ENCODE measurements at places on chromosomes 5 and 9. TPM values are rescaled to one million over a fixed set of nuclear protein-coding genes. Genes with fewer than 3 reads are reported as not detected.

DNA sequence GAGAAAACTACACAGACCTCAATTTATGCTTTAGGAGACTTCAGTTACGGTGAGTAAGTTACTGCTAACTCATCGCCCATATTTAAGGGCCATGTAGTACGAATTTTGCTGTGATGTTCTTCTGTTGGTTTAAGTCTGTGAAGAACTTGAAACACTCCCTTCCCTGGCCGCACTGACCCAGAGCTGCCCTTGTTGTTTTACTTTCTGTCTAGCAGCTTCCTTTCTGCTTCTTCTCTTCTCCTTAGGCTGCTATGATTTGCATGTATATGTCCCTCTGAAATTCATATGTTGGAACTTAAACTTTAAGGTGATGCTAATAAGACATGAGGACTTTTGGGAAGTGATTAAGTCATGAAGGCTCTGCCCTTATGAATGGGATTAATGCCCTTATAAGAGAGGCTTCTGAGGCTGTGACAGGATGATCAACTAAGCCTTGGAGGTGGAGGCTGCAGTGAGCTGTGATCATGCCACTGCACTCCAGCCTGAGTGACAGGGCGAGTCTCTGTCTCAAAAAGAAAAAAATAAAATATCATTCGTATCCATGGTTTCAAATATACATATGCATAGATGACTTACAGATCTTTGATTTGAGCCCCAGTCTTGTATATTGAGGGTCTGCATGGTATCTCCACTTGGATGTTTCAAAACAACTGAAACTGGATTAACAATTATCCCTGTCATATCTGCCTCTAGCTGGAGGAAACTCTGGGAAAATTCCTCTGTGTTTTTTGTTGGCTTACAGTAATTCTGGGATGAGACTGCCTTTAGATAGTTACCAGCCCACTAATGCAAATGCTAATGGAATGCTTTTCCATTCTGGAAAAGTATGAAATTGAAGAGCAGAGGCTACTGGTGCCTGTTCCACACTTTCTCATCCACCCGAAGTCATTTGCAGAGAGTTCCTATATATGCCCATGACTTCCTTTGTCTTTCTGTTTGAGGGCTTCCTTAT, 263.4 kb upstream of the ACTBL2 start:
- DNase-seq: no peak
- peaks cover 22% of the 10 kb centered on the region for H3K4me1 ChIP-seq
- no peaks in the 10 kb centered on the region for H3K27me3 ChIP-seq
- no peak overlapping the region for H3K4me3 ChIP-seq
- H3K36me3 ChIP-seq: no peaks in the 10 kb centered on the region

DNA sequence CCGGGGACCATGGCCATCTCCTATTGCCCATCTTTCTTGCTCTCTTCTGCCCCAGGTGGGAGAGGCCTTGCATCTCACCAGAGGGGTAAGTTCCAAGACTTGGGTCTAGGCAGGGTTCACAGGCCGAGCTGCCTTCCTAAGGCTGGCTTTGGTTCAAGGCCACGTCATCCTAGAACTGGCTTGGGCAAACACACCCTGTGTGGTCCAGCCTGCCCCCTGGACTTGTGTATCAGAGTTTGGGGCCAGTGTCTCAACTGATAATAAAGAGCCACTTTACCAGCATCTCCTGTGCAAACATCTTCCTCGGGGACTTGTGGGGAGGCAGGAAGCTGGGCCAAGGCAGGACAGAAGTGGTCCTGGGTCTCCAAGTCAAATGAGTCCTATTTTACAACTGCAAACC, 17.8 kb downstream of the BOD1 start:
- peaks cover 2% of the 10 kb centered on the region for H3K36me3 ChIP-seq
- peaks cover 25% of the 10 kb centered on the region for H3K4me1 ChIP-seq
- no peaks in the 10 kb centered on the region for H3K27me3 ChIP-seq
- no peak overlapping the region for H3K4me3 ChIP-seq
- H3K27ac ChIP-seq: no peak overlapping the region

GRCh38 chr9:16406526-16407225, 463.8 kb downstream of the BNC2 start:
- peaks cover 5% of the 10 kb centered on the region for H3K4me1 ChIP-seq
- no peak overlapping the region for H3K4me3 ChIP-seq
- no peak for DNase-seq
- no peak overlapping the region for H3K27ac ChIP-seq

Gene TAF11L5
- total RNA-seq: not detected

- H3K36me3 ChIP-seq: no peaks in the 10 kb centered on the region
- H3K4me3 ChIP-seq: no peak overlapping the region
- no peak overlapping the region for H3K27ac ChIP-seq
- no peaks in the 10 kb centered on the region for H3K27me3 ChIP-seq
Observed at GRCh38 chr5:66660396-66660795, 64.2 kb downstream of the MAST4 start.

DNA sequence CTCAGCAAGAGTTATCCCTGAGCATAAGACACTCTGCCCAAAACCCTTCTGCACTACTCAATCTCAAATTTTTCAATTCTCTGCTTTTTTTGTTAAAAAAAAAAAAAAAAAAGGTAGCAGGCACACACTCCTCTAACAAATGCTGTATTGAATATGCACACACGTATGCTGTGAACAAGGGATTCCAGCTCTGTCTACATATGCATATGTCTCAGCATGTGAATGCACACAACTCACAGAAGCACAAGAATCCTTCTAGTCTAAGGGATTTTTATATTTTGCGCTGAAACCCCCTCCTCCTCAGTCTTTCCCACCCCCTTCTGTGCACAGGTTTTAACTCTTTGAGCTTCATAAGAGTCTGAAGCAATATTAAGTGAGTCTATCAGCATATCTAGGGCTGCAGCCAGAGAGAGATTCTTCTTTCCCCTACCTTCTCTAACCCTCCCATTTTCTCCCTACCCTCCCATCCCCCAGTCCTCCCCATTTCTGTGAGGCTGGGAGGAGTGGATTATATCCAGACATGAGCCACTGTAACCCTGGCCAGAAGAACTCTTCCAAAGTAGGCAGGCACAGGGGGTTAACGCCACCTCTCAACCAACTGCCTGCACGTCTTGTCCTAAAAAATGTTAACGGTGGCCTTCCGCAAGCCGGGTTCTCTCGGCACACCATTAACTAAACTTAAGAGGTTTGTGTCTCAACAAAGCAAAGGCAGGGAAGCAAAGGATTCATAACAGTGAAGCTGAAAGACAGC, 1.0 kb downstream of the GABRB2 start:
- no peaks in the 10 kb centered on the region for H3K4me1 ChIP-seq
- no peak overlapping the region for H3K4me3 ChIP-seq
- no peaks in the 10 kb centered on the region for H3K36me3 ChIP-seq
- DNase-seq: peak; percentile 29
- H3K27me3 ChIP-seq: peaks cover 27% of the 10 kb centered on the region

DNA sequence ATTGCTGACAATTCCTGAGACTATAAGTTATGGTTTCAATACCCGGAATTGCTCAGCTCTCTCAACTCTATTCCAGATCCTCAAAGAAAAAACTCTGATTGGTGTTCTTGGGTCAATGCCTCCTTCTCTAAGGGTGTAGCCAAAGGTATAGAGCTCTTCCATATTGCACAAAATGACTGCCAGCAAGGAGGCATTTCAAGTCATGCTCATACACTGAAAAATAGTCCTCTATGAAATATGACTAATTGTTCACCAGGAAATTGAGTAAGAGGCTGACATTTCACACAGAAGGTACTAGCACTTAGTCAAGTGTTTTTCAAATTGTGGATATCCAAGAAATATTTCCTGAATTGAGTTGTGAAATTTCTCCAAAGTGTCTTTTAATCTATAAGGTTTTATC, 111.1 kb upstream of the KLF9 start:
- peaks cover 3% of the 10 kb centered on the region for H3K4me1 ChIP-seq
- H3K27me3 ChIP-seq: no peaks in the 10 kb centered on the region
- H3K27ac ChIP-seq: no peak overlapping the region
- no peaks in the 10 kb centered on the region for H3K36me3 ChIP-seq

DNA sequence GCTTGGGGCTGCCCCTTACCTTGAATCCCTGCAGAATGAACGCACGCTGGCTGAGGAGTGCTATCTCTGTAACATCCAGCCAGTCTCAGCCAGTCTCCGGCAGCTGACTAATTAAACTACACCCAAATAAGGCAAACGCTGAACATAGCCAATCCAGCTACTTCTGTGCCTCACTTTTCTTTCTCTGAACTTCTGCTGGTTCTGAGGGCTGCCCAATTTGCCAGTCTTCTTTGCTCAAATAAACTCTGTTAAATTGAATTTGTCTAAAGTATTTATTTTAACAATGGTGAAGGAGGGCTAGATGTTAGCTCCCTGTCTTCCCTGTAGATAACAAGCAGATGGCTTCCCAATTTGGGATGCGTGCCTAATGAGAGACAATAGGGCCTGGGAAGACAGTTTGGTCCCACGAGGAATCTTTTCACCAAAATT, 154.0 kb upstream of the NFIL3 start:
- no peaks in the 10 kb centered on the region for H3K36me3 ChIP-seq
- no peak overlapping the region for H3K27ac ChIP-seq
- peak; percentile 11 for DNase-seq

DNA sequence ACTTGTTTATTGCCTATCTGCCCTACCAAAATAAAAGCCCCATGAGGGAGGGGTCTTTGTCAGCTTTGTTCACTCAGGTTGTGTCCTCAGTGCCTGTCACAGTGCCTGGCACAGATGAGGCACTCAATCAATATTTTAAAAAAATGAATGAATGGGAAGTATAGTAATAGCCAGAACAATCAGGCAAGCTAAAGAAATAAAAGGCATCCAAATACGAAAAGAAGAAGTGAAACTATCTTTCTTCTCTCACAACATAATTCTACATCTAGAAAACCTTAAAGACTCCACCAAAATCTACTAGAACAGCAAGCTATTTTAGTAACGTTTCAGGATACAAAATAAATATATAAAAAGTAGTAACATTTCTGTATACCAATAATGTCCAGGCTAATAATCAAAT, 37.8 kb upstream of the C5orf63 start:
- no peak for DNase-seq
- H3K27ac ChIP-seq: no peak overlapping the region

GRCh38 chr5:150301170-150301505, 1.6 kb downstream of the ARSI start:
- H3K36me3 ChIP-seq: peaks cover 3% of the 10 kb centered on the region
- no peak overlapping the region for H3K27ac ChIP-seq

Gene CDO1
- total RNA-seq: 8.3 TPM

Gene SCGB3A1
- not detected for total RNA-seq

Gene SMIM33
- total RNA-seq: not detected

DNA sequence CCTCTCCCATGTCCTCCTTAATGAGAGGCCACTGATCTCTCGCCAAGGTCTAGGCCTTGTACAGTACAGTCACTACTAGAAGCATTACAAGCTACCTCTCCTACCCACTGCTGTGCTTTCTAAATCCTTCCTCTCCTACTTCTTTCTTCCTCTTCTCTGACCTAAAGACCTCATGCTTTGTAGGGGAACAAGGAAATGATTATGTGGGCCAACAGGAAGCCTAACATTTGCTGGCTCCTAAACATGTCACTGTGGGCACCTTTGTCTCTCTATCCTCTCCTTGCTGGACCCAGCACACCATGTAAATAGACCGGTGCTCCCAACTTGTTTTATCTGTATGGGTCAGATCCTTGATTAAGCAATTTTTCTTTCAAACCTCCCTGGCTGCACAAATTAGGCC, 16.7 kb downstream of the SLC28A3 start:
- H3K4me1 ChIP-seq: peaks cover 23% of the 10 kb centered on the region
- H3K27ac ChIP-seq: no peak overlapping the region
- no peak for DNase-seq
- no peak overlapping the region for H3K4me3 ChIP-seq
- no peaks in the 10 kb centered on the region for H3K36me3 ChIP-seq

Gene C5
- total RNA-seq: 5.1 TPM

DNA sequence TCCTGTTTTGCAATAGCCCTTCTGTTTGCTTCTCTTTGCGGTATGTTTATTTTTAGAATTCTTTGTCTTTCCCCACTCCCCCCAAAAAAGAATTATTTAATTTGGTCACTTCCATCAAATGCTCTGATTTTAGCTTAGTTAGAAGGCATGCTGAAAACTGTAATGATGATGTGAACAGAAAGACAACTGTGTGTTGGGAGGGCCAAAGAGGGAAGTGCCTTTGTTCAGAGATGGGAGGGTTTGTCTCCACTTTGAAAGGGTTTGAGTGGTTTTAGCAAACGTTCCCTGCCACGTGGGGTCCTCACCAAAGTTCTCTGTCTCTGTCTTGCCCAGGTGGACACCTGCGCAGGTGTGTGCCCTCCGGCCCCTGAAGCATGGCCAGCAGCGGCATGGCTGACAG, 41.9 kb downstream of the SYK start:
- no peaks in the 10 kb centered on the region for H3K27me3 ChIP-seq
- H3K4me1 ChIP-seq: no peaks in the 10 kb centered on the region
- no peak overlapping the region for H3K4me3 ChIP-seq
- H3K36me3 ChIP-seq: no peaks in the 10 kb centered on the region
- no peak for DNase-seq

GRCh38 chr5:159050316-159051143, 49.2 kb downstream of the EBF1 start:
- peaks cover 68% of the 10 kb centered on the region for H3K4me1 ChIP-seq
- DNase-seq: no peak
- peak overlapping the region; percentile 51 for H3K4me3 ChIP-seq
- H3K27ac ChIP-seq: peak overlapping the region; percentile 97
- H3K36me3 ChIP-seq: peaks cover 1% of the 10 kb centered on the region

Gene C9orf50
- 0.36 TPM for total RNA-seq

DNA sequence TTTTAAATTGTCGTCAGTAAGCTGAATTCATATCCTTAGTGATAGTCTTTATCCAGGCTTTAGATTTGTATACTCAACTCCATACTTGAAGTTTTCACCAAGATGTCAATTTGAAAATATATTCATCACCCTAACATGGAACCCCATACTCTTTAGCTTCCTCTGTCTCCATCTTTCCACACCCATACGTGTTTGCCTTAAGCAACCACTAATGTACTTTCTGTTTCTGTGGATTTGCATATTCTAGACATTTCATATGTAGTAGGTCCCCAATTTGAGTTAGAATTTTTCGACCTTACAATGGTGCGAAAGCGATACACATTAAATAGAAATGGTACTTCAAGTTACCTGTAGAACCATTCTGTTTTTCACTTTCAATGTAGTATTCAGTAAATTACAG, 65.2 kb downstream of the NSD1 start:
- peaks cover 11% of the 10 kb centered on the region for H3K4me1 ChIP-seq
- peaks cover 48% of the 10 kb centered on the region for H3K36me3 ChIP-seq
- H3K27ac ChIP-seq: no peak overlapping the region
- no peak for DNase-seq

- no peak overlapping the region for H3K4me3 ChIP-seq
- no peak overlapping the region for H3K27ac ChIP-seq
- H3K36me3 ChIP-seq: no peaks in the 10 kb centered on the region
Observed at GRCh38 chr5:21085791-21086190, 1097.8 kb upstream of the CDH18 start.

GRCh38 chr5:143134269-143134668, 269.2 kb downstream of the NR3C1 start:
- no peaks in the 10 kb centered on the region for H3K36me3 ChIP-seq
- peaks cover 4% of the 10 kb centered on the region for H3K4me1 ChIP-seq
- H3K27ac ChIP-seq: no peak overlapping the region
- H3K4me3 ChIP-seq: no peak overlapping the region
- H3K27me3 ChIP-seq: no peaks in the 10 kb centered on the region
- no peak for DNase-seq

Data from osteoblast (primary cell).